GM20000 (cell line): ENCODE measurements at places on chromosomes 16 and 17.

DNA sequence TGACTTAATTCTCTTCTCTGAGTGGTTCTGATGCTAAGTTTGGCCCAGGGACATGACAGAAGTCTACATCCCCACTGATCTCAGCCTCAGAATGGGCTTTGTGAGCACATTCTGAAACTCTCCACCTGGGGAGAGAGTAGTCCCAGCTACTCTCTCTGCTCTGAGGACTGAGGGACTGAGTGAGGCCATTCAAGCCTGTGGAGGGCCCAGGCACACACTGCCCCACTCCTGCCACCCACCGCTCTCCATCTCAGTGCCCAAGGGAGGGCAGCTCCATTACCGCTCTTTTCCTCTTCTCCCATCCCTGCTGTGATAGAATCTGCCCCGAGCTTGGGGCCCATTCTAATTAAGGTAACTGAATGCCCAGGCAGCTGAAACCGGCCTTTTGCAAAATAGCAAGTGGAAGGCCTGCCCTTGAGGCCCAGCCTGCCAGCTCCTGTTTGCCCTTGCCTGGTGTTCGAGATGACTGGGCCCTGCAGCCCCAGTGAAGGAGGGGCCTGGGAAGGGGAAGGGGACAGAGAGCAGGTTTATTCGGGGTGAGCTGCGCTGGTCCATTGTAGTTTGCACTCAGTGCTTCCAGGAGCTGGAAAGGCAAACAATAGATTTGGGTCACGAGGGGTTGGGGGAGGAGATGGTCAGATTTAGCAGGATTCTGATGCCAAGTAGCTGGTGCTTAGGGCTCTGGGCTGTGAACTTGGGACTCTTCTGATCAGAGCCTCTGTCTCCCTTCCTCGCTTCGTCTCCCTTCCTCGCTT lies 76.2 kb downstream of the RAB11FIP4 start:
- DNase-seq = no peak

DNA sequence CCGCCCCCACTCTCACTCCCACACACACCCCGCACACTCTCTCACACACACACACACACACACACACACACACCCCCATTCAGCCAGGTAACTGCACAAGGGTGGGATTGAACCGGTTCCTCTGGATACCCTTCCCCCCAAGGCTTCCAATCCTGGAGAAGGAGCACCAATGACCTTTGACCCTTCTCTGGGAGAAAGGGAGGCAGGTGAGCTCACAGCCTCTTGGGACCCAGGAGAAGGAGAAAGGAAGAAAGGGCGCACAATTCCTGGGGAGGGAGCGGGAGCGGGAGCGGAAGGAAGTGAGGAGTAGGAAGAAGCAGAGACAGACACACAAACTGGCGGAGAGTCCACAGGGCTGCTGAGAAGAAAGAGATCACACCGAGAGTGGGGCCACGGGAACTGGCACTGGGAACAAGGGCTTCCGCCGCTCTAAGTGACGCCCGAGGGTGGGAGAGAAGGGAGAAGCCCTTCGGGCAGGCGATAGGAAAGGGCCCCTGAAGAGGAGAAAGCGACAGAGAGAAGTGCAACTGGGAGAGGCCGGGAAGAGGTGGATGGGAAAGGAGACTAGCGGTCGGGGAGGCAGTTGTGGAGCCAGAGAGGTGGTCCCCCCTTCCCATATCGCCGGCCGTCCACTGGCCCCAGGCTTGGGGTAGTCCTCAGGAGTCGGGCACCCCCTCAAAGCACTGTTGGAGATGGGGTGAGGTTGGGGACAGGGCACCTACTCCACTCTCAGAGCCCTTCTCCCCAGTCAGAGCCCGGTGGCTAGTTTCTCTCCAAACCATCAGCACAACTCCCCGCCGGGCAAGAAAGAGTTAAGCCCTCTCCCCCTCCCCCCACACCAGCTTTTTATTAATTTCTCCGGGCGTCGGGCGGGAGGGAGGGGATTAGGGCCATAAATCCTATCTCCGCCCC lies 1.3 kb downstream of the SAMD14 start:
- DNase-seq = no peak

DNA sequence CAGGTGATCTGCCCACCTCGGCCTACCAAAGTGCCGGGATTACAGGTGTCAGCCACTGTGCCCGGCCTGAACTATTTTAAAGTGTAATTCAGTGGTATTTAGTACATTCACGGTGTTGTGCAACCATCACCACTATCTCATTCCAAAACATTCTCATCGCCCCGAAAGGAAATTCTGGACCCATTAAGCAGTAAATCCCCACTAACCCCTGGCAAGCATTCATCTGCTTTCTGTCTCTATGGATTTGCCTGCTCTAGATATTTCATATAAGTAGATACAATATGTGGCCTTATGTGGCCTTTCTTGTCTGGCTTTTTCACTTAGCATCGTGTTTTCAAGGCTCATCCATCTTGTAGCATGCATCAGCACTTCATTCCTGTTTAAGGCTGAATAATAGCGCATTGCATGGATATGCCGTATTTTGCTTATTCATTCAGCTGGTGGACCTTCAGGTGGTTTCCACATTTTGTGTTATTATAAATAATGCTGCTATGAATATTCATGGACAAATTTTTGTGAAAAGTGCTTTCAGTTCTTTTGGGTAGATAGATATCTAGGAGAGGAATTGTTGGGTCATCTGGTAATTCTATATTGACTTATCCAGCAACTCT lies 8.4 kb upstream of the HERPUD1 start:
- no peak for DNase-seq

- DNase-seq = no peak
Observed at GRCh38 chr16:86087011-86087895, 188.3 kb downstream of the IRF8 start.

DNA sequence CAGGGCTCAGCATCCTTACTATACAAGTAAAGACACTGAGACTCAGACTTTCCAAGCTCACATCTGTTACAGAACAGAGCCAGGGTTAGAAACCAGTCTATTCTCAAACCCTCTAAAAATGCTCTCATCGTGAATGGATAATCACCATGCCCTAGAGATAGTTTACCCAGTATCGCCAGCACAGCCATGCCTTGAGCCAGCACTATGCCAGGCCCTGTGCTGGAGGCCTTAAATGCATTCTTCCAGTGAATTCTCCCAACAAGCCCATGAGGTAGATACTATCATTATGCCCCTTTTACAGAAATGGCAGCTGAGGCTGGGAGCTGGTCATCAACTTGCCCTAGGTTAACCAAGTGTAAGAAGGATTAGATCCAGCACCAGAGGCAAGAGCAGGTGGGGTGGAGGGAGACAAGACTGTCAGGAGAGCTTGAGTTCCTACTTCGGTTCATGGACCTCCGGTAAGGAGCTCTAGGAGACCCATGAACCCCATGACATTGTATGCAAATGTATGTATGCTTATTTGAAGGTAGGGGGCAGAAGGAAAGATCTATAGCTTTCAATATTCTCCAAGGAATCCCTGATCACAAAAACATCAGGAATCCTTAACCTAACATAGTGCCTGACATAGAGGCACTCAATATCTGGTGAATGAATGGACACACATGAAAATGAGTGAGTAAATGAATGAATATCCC lies 5.2 kb downstream of the KRT14 start:
- no peak for DNase-seq

GRCh38 chr16:57966204-57966771 lies 4.6 kb downstream of the CNGB1 start:
- no peak for DNase-seq

- no peak for DNase-seq
Observed at GRCh38 chr16:30600929-30601328, 9.3 kb downstream of the ZNF689 start.

DNA sequence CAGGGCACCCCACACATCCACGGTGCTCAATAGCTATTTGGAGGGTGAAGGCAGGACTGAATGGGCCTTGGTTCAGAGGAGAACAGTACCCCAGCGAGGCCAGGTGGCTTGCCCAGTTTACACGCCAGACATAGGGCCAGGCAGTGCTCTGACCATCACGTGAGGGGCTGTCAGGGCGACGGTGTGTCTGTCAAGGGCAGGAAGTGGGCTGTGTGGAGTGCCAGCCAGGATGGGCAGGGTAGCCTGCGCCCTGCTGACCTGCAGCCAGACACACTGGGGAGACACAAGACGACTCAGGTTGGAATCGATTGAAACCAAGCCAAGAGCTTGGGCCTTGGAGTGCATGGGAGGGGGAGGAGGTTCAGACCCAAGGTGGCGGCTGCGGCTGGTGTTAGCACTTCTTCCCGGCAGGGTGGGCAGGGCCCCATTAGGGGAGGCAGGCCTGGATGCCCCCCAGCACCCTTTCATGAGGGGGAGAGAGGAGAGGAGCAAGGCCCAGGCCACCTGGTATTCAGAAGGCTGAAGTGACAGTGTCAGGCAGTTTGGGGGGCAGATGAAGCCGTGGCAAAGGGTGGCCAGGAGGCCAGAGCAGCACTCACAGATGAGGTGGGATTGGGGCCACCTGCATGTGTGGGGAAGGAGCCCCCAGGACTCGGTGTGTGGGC lies 68.2 kb downstream of the SREBF1 start:
- DNase-seq = no peak
